Stimulated activated CD4-positive, alpha-beta T cell treated with anti-CD3 and anti-CD28 coated beads, Interleukin-1b, Interleukin-23, amount 100 ng/mL, for 1 hour (primary cell): ENCODE measurements at places on chromosomes 7 and 10.

DNA sequence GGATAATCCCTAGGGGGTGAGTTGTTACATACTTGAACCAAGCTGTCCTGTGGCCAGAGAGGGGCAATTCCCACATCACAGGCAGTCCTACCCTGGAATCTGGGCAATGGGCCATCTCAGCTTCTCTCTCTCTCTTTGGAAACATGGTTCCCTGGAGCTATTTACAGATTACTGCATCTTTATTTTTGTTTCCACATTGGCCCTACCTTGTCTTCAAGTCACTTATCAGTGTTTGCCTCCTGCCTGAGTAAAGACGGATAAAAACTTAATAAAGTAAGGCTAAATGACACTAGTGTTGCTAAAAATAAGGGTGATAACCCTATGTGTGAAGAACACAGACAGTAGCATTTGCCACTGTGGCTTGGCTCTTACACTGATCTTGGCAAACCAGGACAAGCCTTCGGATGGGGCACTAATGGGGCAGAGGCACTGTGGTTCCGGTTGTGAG lies 228.2 kb downstream of the GFRA1 start:
- no peak for DNase-seq

DNA sequence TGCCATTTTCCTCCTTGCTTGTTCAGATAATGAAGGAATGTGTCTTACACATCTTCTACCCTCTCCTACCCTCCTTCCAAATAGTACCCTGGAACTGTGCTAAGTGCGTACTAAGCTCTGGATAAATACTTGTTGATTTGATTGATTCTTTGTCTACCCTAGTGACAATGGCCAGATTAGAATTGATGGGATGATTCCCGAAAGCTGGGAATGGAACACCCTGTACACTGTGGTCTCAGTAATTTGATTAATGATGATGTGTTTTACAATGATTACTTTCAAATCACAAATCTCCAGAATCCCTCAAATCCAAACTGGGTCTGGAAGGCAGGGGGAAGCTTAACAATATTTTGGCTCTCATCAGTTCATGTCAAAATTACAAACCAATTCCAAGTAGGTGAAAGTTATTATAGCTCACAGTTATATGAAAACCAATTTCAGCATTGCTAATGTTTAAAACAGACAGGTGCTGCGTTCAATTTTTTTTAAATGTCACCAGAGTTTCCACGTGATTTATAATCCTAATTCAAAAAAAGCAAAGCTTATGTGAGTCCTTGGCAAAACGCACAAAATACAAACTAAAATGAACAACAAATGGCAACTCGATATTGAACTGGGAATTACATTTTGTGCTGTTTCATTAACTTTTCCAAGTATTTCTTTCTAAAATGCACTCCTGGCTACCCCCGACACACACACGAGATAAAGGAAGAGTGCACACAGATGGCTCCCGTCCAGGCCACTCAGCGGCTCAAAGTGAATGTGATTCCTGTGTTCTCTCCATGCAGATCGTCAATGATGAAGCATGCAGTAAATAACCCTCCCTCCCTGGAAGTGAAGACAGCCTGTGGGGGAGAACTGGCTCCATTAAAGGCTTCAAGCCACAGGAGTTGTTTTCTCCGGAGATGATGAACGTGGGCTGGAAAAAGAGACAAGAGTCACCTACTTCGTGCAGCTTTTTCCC lies 21.7 kb upstream of the ADRB1 start:
- no peak for DNase-seq

DNA sequence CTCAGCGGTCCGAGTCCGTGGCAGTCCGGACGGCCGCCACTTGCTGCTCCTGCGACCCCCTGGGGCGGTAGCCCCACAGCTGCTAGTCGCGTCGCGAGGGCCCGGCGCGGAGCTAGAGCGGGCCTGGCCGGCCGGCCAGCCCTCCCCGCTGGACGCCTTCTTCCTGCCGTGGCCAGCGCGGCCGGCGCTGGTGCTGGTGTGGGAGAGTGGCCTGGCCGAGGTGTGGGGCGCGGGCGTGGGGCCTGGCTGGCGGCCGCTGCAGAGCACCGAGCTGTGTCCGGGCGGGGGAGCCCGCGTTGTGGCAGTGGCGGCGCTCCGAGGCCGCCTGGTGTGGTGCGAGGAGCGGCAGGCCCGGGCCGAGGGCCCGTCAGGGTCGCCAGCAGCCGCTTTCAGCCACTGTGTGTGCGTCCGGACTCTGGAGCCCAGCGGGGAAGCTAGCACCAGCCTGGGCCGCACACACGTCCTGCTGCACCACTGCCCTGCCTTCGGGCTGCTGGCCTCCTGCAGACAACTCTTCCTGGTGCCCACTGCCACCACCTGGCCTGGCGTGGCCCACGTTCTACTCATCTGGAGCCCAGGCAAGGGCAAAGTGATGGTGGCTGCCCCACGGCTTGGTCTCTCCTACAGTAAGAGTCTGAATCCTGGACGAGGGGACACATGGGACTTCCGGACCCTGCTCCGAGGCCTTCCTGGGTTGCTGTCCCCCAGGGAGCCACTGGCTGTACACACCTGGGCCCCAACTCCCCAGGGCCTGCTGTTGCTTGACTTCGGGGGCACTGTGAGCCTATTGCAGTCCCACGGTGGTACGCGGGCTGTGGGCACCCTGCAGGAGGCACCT lies 631 bp downstream of the HPS6 start:
- no peak for DNase-seq

DNA sequence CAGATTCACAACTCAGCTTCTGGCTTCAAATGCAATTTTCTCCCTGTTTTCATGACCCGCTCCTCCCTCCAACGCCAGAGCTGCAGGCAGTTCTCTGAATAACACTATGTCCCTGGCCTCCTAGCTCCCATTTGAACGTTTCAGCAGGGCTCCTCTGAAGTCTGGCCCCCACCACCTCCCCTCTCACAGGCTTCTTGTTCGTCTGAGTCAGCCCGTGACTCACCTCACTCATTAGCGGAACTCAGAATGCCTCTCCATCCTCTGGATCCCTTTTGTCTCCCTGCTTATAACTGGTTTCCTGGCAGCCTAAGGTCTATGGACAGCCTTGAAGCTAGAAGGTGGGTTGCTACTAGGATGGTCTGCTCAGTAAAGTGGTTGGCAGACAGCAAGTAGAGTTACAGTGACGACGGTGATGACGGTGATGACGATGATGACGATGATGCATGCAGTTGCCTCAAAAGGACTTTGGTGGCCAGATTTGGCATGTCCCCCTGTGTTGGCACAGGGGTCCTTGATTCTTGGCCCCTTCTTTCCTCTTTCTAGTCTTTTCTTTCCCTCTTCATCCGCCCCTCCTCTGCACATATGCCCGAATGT lies 83.3 kb upstream of the MKLN1 start:
- no peak for DNase-seq

- no peak for DNase-seq
Observed at GRCh38 chr10:59687657-59688056, 22.0 kb downstream of the SLC16A9 start.

- DNase-seq, result no peak
Observed at GRCh38 chr10:97519342-97519741, 20.6 kb downstream of the UBTD1 start.

- no peak for DNase-seq
Observed at GRCh38 chr7:117308891-117309290, 14.0 kb downstream of the WNT2 start.

GRCh38 chr7:2809903-2810625 lies 34.0 kb downstream of the GNA12 start:
- DNase-seq, result no peak

- no peak for DNase-seq
Observed at GRCh38 chr7:152162287-152162686, 136.8 kb downstream of the GALNT11 start.

GRCh38 chr7:17194656-17195055 lies 103.8 kb upstream of the AHR start:
- no peak for DNase-seq

- DNase-seq, result no peak
Observed at GRCh38 chr7:105319578-105319977, 69.1 kb downstream of the SRPK2 start.

DNA sequence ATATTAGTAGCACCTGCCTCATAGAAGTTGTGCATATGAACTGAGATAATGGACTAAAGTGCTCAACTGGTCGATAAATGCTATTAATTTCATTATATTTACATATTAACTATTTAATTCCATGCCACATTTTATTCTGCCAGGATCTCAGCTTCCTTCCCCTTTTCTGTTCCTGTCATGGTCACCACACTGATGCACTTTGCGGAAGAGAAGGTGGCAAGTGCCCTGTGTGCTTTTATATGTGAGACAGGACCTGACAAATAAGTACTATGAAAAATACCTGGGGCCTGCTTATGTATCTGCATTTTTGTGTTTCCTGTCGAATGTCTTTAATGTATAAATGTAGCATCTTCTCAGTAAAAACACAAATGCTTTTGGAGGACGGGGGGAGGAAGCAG lies 12.2 kb downstream of the ATP6V0E2 start:
- no peak for DNase-seq

- no peak for DNase-seq
Observed at GRCh38 chr7:23938937-23939552, 229.0 kb downstream of the STK31 start.

GRCh38 chr7:141567432-141567831 lies 16.2 kb downstream of the AGK start:
- DNase-seq, result no peak

GRCh38 chr10:792792-793100 lies 103.3 kb upstream of the DIP2C start:
- DNase-seq, result no peak

GRCh38 chr10:37960591-37961137 lies 15.8 kb downstream of the ZNF25 start:
- DNase-seq, result no peak

DNA sequence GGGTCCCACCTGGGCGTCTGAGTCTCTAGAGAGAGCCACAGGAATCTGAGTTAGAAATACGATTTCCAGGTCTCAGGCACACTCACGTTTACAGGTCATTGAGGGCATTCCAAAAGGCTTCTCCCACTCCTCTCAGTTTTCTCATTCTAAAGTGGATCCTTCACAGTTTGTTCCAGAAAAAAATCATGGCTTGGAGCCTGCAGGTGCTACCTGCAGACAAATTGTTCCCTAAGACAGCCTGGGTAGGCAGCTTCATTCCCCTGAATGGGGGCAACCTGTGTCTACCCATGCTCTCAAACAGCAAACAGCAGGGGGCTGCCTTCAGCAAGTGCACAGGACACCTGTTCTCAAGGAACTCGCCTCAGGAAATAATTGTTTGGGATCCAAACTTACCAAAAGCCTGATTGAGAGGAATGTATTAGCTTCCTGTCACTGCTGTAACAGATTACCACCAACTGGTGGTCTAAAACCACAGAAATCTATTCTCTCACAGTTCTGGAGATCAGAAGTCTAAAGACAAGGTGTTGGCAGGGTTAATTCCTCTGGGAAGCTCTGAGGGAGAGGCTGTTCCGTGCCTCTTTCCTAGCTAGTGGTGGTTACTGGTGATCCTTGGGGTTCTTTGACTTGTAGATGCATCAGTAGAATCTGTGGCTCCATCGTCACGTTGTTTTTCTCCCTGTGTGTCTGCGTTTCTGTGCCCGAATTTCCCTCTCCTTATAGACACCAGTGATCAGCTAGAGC lies 117.2 kb downstream of the RAB11FIP2 start:
- DNase-seq, result no peak

- no peak for DNase-seq
Observed at GRCh38 chr10:44478876-44479705, 94.2 kb upstream of the CXCL12 start.

GRCh38 chr7:25028370-25029021 lies 48.5 kb upstream of the OSBPL3 start:
- no peak for DNase-seq
